Suppressor macrophage treated with lipopolysaccharide for 1 hour (primary cell): ENCODE measurements at places on chromosomes 3 and 15.

DNA sequence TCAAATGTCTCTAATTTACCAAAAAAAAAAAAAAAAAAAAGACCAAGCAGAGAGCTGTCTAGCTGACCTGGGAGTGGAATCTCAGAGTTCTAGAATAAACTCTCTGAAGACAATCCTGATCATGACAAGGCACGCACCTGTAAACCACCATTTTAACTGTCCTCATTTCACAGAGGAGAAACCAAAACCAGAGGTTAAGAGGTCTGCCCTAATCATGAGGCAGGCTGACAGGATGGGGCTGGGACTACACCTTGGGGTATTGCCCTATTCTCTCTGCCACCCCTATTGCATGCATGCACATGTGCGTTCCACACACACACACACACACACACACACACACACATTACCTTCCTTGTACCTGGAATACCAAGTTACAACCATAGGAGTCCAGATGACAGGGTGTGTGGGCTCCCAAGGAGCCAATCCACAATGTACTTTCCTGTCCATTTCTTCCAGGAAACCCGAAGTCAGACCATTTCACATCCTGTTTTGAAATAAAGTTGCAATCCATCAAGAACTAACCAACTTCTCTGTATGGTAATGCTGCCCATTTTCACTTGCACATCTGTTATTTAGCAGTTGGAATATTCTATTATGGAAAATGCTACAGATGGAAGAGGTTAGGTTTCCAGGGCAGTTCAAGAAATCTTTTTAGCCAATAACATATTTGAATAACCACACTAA is 34.6 kb downstream of the HSPBAP1 start:
- DNase-seq, result peak; percentile 55

- no peak for DNase-seq
Measured at GRCh38 chr3:133362539-133362938, 37.3 kb upstream of the BFSP2 start.

DNA sequence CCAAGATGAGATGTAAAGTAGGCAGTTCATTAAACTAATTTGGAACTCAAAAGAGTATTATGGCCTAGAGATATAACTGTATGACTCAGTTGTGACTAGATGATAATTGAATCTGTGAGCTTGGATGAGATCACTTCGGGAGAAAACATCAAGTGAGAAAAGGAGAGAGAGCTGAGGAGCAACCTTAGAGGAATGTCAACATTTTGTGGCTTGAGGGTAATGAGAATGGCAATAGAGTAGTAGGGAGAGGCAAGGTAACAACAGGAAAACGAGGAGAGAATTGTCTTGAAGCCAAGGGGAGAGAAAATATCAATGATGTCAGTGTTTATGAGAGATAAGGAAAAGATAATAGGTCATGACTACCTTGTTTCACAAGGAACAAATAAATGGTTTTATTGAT is 580.2 kb downstream of the NLGN1 start:
- DNase-seq, result no peak

GRCh38 chr3:141426404-141427034 is 58.2 kb downstream of the ZBTB38 start:
- DNase-seq, result peak; percentile 80

GRCh38 chr15:57217778-57218598 is 158.3 kb upstream of the CGNL1 start:
- DNase-seq, result no peak

- no peak for DNase-seq
Measured at GRCh38 chr3:143608966-143609365, 239.3 kb downstream of the SLC9A9 start.

GRCh38 chr3:193498215-193498614 is 56.5 kb downstream of the ATP13A4 start:
- peak; percentile 54 for DNase-seq

- DNase-seq, result peak; percentile 98
Measured at GRCh38 chr3:72031581-72031980, 246.6 kb upstream of the PROK2 start.

DNA sequence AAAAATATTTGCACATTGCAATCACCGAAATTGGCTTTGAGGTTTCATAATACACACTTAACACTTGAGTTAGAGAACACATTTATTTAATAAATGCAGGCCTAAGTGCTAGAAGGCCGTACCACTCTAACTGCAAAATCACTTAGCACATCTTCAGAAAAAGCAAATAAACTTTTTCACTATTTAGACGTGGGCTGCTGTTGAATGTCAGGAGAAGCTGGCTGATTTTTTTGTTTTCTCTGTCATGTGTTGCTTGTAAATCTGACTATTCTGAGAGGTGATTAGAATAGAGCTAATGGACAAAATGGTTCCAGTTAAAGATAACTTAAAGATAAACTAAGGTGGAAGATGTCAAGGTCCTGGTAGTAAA is 265.1 kb downstream of the FOXP1 start:
- DNase-seq, result no peak

GRCh38 chr3:40242216-40242615 is 67.3 kb upstream of the EIF1B start:
- no peak for DNase-seq

DNA sequence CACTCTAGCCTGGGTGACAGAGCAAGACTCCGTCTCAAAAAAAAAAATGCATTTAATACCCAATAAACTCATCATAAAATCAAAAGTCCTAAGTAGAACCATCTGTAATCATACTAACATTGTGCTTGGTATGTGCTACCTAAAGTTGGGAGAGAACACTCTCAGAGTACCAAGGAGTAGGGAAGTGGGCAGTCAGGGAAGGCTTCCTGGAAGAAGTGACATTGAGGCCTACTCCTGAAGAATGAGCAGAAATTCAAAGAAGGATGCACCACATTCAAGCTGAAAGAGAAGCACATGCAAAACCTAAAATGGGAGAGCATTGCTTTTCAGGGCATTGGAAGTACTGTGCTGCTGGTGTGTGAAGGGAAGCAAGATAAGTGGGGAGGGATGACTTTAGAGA is 54.1 kb downstream of the TLE3 start:
- no peak for DNase-seq

- no peak for DNase-seq
Measured at GRCh38 chr3:125213946-125214542, 1.5 kb upstream of the SLC12A8 start.

GRCh38 chr15:78048628-78048920 is 28.9 kb downstream of the TBC1D2B start:
- no peak for DNase-seq

- no peak for DNase-seq
Measured at GRCh38 chr15:79129235-79129634, 38.7 kb upstream of the RASGRF1 start.

DNA sequence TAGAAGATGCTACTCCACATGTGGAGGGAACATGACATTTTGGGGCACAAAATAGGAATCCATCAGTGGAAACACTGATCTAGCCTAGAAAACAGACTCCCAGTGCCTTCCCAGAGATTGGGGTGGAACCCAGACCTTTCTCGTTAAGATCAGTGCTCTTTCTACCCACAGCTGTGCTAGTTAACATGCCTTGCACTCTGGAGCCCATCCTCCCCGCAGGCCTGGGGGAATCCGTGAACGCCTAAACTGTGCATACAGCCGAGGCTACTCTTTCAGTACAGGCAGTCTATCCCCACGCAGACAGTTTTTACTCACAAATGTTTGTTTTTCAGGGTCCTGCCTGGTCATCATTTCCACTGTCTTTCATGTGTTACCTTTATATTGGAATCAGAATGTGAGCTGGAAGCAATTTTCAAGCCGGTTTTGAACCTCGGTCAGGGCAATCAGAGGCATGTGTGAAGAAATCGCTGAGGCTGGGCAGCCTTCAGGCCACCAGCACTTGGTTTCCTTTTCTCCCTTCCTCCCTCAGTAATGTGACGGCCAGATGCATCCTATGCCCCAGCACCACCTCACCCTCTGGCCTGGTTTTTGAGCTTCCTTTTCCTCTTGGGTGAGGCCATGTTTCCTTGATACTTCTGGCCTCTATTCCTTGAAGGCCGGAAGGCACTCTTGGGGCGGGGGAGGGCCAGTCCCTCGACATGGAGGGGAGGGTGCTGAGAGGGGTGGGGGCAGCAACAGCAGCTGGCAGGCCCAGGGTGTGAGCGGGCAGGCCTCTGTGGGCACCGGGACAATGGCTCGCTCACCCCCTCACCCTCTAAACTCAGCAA is 123.6 kb upstream of the GALNT15 start:
- DNase-seq, result peak; percentile 38

DNA sequence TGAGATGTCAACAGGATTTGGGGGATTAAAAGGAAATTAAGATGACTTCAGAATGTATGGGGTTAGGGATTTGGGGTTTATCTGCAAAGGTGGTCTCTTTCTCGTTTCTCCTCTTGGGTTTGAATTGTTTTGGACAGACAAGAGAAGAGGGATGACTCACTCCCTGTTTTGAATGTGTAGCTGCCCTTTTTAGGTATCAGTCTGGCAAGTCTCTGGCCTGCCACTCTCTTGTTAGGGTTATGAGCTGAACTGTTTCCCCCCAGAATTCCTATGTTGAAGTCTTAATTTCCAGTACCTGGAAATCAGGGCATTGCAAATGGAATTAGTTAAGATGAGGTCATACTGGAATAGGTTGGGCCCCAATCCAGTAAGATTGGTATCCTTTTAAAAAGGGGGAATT is 291.7 kb downstream of the MEX3B start:
- no peak for DNase-seq

DNA sequence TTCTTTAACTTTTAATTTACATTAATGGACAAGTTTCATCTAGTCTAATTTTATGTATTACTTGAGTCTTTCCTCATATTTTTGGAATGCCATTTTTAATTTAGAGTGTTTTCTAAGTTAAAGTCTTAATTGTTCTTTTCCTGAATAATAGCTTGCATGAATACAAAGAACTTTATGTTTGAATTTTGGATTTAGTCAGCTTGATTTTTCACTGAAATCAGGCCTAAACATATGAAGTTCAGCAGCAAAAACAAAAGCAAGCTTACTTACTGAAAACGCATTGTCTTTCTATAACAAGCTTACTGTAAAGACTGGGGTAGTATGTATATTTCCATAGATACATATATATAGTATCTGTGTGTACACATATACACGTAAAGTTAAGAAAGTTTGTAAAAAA is 126.0 kb downstream of the ZBTB20 start:
- no peak for DNase-seq

DNA sequence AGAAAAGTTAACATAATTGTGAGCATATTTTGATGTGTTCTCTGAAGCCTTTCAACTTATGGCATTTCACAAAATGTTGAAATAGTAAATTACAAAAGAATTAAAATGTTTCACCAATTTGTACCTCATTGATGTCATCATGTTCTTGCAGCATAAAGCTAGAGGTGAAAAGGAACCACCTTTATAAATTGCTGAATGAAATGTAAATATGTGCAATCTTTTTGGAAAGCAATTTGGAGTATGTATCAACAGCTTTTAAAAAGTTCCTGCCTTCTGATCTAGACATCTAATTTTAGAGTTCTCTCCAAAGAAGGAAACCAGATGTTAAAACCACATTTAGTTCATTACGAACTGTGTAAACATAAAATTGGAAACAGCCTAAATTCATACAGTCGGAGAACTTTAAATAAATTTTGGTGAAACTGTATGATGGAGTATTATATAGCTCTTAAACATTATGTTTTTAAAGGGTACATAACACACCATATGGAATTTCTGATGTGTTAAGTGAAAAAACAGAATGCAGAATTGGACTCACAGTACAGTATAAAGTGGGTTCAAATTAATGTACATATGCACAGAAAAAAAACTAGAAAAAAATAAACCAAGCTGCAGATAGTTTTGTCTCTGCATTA is 311.2 kb upstream of the NAALADL2 start:
- DNase-seq, result no peak

DNA sequence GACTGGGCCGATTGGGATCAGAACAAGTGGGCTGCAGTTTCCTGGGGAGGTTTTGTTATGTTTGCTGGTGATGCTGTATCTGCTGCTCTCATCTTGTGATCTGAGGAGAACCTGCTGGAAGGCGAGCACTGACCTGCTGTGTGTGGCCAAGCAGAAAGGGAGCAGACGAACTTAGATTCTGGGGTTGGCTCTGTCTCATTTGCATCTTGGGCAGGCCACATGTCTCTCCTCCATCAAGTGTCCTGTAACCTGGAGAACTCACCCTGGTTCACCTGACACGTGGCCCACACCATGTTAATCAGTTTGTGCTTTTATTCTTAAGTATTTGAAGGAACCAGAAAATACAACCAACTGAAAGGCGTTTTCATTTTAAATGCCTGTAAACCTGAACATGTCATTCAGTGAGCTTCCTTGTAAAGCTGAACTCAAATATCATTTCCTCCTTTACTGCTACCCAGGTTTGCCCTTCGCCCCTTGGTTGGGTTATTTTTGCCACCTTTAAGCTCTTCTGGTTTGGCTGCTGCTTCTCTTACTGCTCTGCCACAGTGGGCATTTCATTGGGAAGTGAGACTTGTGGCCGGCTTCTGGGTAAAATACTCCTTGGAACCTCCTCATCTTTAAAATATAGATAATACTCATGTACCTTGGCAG is 33.5 kb upstream of the TRAK1 start:
- no peak for DNase-seq

DNA sequence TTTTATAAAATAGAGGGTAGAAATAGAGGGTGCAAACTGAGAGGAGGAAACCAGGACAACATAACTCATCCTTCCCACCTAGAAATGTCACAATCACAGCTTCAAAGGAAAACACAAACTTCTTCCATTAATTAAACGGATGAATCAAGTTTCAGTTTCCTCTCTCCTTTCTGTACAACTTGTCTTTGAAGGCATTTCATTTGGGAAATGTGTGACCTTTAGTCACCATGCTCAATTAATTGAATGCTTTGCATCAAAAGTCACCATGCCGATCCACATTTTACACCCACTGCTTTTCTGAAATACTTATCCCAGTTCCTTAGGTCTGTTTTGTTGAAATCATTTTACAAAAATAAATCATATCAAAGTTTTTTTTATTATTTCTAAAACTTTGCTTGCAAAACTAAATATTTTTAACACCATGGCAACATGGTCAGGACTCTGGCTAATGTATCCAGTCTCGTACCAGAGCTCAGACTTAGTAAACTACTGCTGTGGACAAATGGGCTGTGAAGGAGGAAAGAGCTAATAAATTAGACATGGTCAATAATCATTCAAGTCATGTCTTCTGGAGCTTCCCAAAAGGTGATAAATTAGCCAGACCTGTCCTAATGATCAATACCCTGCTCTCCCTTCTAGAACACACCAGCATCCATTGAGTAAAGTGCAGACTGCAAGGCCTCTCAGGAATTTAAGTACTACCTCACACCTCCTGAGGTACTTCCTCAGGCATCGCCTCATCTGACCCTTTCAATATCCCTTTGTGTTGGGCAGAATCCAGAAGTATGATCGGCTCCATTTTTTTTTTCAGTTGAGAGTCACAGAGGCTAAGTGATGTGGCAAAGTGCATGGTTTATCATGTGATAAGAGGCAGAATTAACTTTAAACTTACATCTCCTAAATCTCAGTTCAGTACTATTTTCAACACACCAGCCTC is 161.3 kb downstream of the GREM1 start:
- DNase-seq, result peak; percentile 80

GRCh38 chr3:175287361-175287963 is 428.3 kb downstream of the NAALADL2 start:
- DNase-seq, result no peak

DNA sequence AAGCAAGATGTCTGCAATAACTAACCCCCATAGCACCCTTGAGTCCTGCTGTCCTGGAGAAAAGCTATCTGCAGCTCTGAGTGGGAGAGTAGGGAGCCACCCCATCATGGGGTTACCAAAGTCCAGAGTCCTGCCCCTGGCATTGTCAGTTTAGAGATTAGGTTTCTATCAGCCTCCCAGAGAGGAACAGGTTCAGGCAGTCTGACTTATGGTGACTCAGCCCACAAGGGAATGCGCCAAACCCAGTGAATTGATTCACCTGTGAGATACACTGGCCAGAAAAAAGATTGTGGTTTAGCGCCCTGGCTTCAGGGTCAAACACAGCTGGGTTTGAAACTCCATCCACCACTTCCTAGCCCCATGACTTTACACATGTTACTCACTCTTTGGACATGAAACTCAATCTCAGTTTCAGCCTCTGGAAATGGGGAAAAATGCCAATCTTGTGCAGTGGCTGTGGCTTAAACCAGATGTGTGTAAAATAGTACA is 263.6 kb upstream of the HES1 start:
- DNase-seq, result no peak
